ENCODE measurements at places on chromosomes 16 and 17. TPM values are rescaled to one million over a fixed set of nuclear protein-coding genes. Genes with fewer than 3 reads are reported as not detected.

Gene DLX3
- 0.19 TPM for total RNA-seq

Gene MC1R
- 7.3 TPM for total RNA-seq

Gene EIF3CL
- total RNA-seq, result 58.9 TPM

Gene DLX4
- total RNA-seq, result 2.8 TPM

Gene RUSF1
- total RNA-seq, result 53.6 TPM

Gene PROCA1
- total RNA-seq, result 2.2 TPM

Gene KRT222
- 0.58 TPM for total RNA-seq

Gene FAM20A
- total RNA-seq, result not detected

Gene DYNLL2
- total RNA-seq, result 22.9 TPM

Gene ITPRIPL2
- 14.3 TPM for total RNA-seq

Gene ANKRD40CL
- not detected for total RNA-seq

Gene LPO
- total RNA-seq, result not detected

Gene CHAD
- not detected for total RNA-seq

Gene KRTAP1-3
- not detected for total RNA-seq

Gene GAST
- total RNA-seq, result not detected

Gene KRTAP17-1
- not detected for total RNA-seq

Gene LPCAT2
- total RNA-seq, result 5.8 TPM

Gene GP2
- not detected for total RNA-seq

Gene INCA1
- 1.3 TPM for total RNA-seq

Gene RPA1
- total RNA-seq, result 64.4 TPM

All from A549 treated with CpdA at 1 μM for 4 hours (cell line).